Dermis blood vessel endothelial cell (primary cell): ENCODE measurements at places on chromosomes 7 and 10. TPM values are rescaled to one million over a fixed set of nuclear protein-coding genes. Genes with fewer than 3 reads are reported as not detected.
A peak's percentile ranks its signal among the peaks of the same experiment; 100 is the strongest.

DNA sequence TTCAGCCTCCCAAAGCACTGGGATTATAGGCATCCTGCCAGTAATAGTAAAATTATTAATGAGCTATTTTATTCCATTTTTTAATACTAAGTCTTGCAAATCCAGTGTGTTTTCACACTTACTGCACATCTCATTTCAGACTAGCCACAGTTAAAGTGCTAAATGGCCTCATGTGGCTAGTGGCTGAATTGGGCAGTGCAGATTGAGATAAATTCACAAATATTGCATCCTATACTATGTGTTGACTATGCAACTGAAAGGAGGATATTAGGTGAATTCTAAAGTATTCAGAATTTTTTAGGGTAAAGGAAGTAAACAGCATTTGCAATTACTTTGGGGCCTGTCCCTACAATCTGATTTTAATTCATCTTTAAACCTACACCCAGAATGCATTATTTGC is 10.2 kb downstream of the APBB1IP start:
- no peak for DNase-seq

- no peak for DNase-seq
Observed at GRCh38 chr7:38452681-38453108, 178.5 kb downstream of the AMPH start.

Gene PRRT4
- total RNA-seq, result not detected in 2 replicates

DNA sequence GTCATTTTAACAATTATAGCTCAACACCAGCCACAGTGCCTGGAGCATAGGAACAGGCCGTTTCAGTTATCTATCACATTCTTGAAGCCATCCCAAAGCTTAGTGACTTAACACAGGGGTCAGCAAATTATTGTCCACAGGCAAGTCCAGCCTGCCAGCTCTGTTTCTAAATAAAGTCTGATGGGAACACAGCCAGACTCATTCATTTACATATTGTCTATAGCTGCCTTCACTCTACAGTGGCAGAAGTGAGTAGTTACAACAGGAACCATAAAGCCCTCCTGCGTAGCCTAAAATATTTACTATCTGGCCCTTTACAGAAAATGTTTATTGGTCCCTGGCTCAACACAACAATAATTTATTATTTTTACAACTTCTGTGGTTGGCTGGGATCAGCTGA is 407.5 kb upstream of the AUTS2 start:
- DNase-seq, result no peak

GRCh38 chr7:117648203-117648866 is 168.5 kb downstream of the CFTR start:
- no peak for DNase-seq

Gene BCCIP
- total RNA-seq, result 46.1 and 61.8 TPM in 2 replicates

GRCh38 chr7:157300369-157300825 is 36.4 kb upstream of the DNAJB6 start:
- no peak for DNase-seq

GRCh38 chr10:114402871-114403540 is 1.3 kb downstream of the AFAP1L2 start:
- DNase-seq, result no peak

Gene INHBA
- total RNA-seq, result 0.60 and 1.0 TPM in 2 replicates

Gene ADARB2
- not detected in 2 replicates for total RNA-seq

DNA sequence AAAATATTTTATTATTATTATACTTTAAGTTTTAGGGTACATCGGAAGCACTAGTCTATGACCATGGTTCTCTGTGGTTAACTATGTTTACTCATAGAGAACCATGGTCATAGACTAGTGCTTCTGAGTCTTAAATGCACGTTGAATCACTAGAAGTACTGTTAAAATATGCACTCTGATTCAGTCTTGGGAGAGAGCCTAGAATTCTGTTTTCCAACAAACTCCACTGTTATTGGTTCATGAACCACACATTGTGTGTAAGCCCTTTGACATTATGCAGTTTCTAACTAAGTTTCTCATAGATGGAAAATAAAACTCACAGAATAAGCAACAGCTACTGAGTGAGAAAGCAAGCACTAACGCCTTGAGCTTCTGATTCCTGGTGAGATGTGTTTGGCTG is 1120.6 kb downstream of the SORCS1 start:
- no peak for DNase-seq

DNA sequence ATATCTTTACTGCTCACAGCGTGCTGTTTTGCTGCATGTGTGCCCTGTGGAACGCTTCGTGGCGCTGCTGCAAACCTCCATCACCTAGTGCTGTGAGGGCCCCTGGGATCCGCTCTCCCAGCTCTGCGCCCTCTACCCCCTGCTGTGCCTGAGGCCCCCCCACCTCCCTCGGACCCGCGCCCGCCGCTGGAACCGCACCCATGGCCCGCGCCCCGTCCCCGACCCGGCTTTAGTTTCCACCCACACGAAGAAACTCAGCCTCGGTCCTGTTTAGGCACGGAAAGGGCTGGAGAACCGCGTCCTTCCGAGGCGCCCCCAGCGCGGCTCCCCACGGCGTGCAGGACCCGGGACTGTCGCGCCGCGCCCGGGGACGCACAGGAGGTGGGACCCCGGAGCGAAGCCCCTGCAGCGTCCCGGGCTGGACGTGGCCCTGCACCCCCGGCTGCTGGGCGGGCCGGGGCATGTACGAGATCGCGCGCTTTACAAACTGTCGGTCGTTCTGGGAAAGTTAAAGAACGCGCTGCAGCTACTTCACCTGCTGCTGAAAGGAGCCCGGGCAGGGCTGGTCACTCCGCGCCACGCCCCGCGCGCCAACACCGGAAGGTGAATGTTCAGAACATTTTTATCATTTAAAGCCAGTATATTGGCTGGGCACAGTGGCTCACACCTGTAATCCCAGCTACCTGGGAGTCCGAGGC is 54.3 kb downstream of the BMS1 start:
- peak; percentile 38 for DNase-seq

DNA sequence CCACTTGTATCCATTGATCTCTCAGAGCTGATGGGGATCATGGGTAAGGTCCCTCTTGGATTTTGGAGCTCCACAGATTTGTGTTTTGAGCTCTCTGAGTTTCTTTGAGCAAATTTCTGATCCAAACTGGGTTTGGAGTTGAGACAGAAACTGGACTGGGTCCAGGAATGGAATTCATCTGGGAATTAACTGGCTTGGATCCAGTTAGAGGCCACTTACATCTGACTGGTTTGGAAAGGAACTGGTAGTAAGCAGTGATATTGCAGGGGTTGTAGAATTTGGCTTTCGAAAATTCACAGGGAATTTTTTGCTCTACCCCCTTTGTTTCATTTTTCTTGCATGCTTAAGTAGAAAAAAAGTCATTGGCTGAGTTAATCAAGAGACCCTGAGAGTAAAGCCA is 245.6 kb downstream of the SEMA3D start:
- no peak for DNase-seq

Gene SPDYE2B
- not detected in 2 replicates for total RNA-seq

GRCh38 chr7:66013938-66014337 is 31.9 kb upstream of the GUSB start:
- DNase-seq, result peak; percentile 82

- peak; percentile 7 for DNase-seq
Observed at GRCh38 chr10:61842755-61843497, 58.6 kb upstream of the ARID5B start.

DNA sequence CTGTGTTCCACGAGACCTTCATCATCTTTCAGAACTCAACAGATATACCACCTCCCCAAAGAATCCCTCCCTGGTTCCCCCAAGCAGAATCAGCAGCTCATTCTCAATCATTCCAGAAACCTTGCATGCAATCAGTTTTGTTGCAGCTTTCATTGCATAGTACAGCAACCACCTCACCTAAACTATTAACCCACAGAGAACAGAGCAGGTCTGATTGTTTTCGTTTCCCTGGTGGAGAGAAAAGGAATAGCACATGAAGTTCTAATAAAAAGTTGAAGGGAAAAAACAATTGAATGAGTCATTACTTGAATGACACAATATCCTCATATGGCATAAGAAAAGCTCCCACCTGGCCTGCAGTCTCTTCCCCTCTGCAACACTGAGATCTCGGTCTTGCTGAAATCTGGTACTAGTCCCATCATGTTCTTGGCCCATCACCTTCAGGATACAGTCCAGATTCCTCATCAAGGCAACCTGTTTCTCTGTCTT is 147.1 kb upstream of the GDF10 start:
- peak; percentile 30 for DNase-seq

- no peak for DNase-seq
Observed at GRCh38 chr10:123045961-123046731, 37.3 kb downstream of the ACADSB start.

DNA sequence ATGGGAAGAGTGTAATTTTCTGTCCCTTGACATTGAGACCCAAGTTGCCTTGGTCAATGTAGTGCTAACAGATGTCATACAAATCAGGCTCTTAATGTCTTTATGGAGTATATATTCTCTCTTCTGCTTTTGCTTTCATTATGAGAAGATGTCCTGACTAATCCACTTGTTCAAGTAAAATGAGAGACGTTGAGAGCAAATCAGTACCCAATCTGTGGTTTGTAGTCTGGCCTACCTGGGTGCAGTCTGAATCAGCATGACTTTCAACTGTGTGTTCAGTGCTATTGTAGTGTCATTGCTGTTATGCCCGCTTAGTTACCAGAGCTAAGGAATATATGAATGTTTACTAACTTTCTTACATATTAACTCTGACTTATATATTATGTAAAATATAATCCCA is 612.4 kb downstream of the ANKRD7 start:
- no peak for DNase-seq

- DNase-seq, result no peak
Observed at GRCh38 chr10:10482613-10483012, 535.1 kb upstream of the CELF2 start.

- no peak for DNase-seq
Observed at GRCh38 chr7:20279979-20280378, 50.7 kb upstream of the ITGB8 start.

Gene HMX3
- not detected in 2 replicates for total RNA-seq

- no peak for DNase-seq
Observed at GRCh38 chr10:114810926-114811325, 10.7 kb upstream of the FHIP2A start.

Gene CAV1
- total RNA-seq, result 1,771 and 3,866 TPM in 2 replicates

Gene CYP26C1
- total RNA-seq, result 1.9 and 5.4 TPM in 2 replicates

GRCh38 chr7:131231381-131232220 is 96.1 kb upstream of the MKLN1 start:
- DNase-seq, result no peak

Gene FAM241B
- not detected in 2 replicates for total RNA-seq

DNA sequence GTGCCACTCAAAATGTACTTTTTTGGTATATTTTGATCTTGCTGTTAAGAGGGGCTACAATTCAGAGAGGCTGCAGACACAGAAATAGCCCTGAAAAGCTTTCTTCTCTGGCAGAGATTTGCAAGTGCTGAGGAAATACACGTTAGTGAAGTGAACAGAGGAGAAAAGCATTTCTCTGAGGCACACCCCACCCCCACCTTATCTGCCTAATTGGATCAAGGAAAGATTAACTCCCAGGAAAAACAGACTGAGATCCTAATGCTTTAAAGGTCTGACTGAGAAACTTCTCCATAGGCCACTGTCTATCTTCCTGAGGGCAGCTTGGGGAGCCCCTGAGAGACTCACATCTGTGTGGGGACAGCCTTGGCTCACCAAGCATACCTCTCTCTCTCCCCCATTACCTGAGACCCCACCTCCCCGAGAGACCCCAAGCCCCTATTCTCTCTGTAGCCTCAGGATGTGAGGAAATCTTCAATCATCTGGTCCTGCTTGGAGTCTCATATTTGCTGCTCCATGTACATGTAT is 14.8 kb upstream of the AKR1C3 start:
- DNase-seq, result no peak

GRCh38 chr7:103640031-103640779 is 194.2 kb upstream of the SLC26A5 start:
- peak; percentile 61 for DNase-seq
